NCI-H2171 treated with DMSO at 0.1 percent for 48 hours (cell line): ENCODE measurements at places on chromosomes 6 and 20.
A peak's percentile ranks its signal among the peaks of the same experiment; 100 is the strongest.

DNA sequence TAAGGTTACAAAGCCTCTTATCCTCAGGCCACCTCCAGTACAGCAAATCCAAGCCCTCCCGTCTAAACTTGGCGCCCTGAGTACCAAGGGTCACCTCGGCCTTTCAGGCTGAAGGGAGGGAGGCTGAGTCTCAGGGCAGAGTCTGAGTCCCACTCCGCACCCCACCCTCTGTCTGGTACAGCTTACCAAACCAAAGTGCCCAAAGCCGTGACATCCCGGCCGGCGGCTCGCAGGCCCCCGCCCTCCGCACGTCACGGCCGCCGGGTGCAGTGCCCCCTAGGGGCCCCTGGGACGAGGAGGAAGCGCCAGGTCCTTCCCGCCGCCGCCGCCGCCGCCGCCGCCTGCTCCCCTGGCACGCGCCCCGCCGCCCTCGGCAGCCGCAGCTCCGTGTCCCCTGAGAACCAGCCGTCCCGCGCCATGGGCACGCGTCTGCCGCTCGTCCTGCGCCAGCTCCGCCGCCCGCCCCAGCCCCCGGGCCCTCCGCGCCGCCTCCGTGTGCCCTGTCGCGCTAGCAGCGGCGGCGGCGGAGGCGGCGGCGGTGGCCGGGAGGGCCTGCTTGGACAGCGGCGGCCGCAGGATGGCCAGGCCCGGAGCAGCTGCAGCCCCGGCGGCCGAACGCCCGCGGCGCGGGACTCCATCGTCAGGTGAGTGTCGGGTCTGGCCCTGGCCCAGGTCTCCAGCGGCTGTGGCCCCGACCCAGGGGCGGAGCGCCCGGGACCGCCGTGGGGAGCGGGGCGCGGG lies at the start of gene MTHFD1L:
MTHFD1L (plus strand) TSS at position 297 of the 741 bp plus-strand sequence; CDS start at position 418, 121 bp downstream.
- DNase-seq = peak; percentile 71

- no peak for DNase-seq
Observed at GRCh38 chr20:61773926-61774587, 291.6 kb downstream of the TAF4 start.

- no peak for DNase-seq
Observed at GRCh38 chr6:56749632-56750151, 107.0 kb upstream of the DST start.

GRCh38 chr6:167858086-167858591 lies 31.4 kb downstream of the AFDN start:
- DNase-seq = no peak

DNA sequence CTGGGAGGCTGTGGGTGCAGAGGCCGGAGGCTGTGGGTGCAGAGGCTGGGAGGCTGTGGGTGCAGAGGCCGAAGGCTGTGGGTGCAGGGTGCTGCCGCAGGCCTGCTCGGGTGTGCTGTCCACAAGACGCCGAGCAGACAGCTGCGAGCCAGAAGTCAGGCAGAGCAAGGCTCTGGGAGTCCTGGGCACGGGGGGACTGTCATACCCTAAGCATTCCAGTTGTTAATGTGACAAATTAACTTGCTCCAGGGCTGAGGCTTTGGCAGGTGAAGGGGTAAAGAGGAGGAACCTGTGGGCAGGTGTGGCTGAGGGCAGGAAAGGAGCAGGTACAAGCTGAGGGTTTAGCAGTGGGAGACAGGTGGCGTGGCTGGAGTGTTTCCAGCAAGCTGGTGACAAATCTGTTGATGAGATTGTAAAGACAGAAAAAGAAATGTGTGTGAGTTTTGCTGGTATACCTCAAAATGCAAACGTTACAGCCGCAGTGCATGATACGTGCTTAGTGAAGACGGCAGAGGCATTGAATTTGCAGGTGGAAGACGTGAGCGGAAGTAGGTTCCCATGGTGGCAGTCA lies 14.2 kb upstream of the ADRM1 start:
- peak; percentile 50 for DNase-seq

GRCh38 chr20:8007490-8007889 lies 12.1 kb downstream of the TMX4 start:
- no peak for DNase-seq

DNA sequence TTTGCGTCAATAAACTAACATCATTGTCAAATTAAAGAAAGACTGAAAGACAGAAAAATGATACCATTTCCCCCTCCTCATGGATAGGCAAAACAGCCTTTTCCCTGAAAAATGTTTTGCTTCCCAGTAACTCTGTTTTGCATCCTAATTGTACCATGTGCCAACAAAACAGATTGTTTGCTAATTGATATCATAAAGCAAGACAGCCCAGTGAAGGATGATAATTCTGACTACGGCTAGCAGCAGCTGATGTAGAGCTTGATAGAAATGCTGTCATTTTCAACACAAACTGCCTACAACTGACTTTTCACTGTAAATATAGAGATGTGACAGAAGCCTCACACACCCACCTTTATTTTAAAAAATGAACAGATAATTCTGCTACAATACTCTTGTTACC lies 1061.6 kb downstream of the HACE1 start:
- peak; percentile 57 for DNase-seq

DNA sequence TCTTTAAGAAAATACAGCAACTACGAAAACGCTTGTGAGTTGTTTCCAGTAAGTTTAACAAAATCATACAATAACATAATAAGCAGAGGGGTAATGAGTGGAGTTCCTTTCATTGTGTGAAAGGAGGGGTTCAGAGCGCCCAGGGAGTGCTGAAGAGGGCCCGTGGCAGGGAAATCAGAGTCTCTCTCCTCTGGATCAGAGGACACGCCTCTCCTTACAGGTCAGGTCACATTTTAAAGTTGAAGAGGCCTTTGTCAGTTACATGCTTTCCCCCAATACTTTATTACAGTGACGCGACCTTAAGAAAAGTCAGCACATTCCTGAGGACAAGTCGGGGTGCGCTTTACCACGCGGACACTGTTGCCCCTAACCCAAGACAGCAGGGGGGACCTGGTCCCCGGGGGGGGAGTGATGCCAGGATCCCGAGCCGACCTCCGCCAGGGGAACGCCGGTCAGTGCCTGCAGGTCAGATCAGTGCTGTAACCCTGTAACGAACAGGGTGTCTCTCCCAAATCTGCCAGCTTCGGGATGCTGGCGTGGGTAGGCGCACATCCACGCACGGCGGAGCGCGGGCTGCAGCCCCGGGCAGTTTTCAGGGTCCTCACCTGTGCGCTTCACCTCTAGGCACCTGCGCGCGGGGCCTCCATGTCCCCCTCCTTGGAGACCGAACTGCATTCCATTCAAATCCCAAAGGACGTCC lies 848 bp downstream of the DACT2 start:
- DNase-seq = no peak

DNA sequence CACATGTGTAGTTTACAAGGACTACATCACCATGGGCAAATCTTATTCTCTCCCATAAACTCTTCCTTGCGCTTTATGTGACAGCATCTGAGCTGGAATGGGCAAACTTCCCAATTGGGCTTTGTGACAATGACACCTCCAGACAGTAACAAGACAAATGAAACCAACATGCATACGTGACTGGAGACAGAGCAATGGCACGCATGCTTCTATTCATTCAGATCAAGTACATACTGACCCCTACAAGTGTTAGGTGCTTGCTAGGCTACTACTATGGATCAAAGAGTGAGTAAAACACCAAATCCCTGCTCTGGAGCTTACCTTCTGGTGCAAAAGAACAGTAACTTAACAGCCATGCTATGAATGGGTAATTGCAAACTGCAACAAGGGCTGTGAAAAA lies 394.9 kb downstream of the BTBD9 start:
- DNase-seq = no peak

DNA sequence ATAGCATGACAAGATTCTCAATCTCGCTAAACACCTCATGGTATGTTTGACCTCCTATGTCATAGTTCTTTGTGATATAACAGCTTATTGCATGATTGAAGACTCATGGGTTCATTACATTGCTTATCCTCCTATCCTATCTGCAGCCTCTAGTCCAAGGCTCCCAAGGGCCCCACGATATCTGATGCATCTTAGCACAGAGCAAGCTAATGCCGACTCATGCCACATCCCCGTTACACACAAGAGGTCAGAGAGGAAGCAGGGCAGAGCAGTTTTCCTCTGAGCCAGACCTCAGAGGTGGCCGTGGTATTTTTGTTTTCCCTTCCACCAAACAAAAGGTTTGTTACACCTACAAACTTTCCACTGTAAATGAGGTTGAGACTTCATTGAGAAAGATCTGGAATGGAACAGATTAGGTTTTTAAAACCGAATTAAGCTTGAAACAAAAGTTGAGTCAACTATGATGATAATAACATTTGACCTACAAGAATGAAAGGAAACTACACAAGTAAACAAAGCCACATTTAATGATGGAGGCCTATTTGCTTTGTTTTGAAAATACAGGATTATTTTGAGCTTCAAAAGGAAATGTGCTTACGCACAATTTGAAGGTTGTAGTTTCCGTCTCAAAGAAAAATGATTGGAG lies 133.9 kb upstream of the MYLIP start:
- no peak for DNase-seq

- no peak for DNase-seq
Observed at GRCh38 chr6:35392773-35393672, 50.7 kb downstream of the PPARD start.

DNA sequence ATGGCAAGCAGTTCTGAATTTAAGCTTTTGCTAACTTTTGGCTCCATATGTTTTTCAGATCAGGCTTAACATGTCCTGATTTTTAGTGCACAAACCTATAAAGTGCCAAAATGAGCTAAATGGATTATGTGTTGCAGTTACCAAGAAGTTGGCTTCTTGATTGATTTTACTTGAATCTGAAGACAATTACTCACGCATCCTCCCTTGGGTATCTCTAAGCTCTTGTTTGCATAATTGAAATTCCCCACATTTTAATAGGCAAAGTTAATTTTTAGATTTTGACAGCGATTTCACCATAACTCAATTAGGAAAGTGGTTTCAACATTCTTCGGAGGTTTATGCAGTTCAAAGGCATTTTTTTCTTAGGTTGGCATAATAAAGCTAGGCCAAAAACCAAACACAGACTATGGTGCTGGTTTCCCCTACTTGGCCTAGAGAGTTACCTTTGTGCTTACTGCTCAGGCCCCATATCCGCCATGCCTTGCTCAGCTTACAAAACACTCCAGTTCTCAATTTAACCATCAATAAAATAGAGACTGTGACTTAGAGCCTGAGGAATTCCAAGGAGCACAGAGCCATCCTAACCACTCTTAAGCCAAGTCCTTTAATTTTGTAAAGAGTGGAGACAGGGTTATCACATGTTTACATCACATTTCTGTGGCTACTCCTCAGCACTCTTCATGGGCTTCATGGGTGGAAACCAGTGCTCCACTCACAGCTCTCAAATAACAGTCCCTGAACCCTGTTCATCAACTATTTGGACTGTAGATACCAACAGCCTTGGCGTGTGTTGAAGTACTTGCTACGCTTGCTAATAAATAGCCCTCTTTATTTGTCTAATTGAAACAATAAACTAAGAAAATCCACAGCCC lies 32.1 kb downstream of the LAMA4 start:
- DNase-seq = no peak

DNA sequence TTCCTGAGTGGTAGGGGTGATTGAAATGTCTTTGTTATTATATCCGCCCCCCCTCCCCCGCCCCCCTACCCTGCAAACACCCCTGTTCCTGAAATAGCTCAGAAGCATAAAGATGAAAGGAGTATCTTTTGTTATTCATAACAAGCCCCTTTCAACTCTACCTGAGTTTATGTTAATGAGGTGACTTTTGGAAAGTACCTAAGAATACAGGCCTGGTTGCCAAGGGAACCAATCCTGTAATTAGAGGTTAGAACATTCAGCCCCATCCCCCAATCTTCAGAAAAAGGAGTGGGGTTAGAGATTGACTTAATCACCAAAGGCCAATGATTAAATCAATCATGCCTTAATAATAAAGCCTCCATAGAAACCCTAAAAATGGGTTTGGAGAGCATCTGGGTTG lies 979.2 kb upstream of the GJE1 start:
- no peak for DNase-seq

GRCh38 chr6:2616811-2617210 lies 133.9 kb downstream of the MYLK4 start:
- DNase-seq = no peak
